ENCODE measurements at places on chromosomes 3 and 15. TPM values are rescaled to one million over a fixed set of nuclear protein-coding genes. Genes with fewer than 3 reads are reported as not detected.

Gene GNL3
- total RNA-seq, result 245 TPM

GRCh38 chr3:42844412-42844713, 31.3 kb downstream of the CYP8B1 start:
- no peak for DNase-seq

DNA sequence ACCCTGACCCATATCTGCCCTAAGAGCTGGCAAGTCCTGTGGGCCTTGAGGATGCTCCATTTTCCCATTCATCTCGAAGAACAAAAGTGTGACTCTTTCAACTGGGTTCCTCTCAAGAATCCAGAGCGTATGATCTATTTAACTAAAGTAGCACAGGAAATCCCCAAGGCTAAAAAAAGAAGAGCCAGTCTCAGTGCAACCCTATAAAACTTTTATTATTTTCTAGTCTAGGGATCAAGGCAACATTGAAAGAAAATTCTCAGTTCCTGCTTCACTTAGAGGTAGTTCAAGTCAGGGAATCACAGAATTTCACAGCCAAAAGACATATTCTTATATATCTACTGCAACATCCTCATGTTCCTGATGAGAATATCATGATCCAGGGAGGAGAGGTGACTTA, 51.6 kb upstream of the GRM7 start:
- DNase-seq, result no peak

DNA sequence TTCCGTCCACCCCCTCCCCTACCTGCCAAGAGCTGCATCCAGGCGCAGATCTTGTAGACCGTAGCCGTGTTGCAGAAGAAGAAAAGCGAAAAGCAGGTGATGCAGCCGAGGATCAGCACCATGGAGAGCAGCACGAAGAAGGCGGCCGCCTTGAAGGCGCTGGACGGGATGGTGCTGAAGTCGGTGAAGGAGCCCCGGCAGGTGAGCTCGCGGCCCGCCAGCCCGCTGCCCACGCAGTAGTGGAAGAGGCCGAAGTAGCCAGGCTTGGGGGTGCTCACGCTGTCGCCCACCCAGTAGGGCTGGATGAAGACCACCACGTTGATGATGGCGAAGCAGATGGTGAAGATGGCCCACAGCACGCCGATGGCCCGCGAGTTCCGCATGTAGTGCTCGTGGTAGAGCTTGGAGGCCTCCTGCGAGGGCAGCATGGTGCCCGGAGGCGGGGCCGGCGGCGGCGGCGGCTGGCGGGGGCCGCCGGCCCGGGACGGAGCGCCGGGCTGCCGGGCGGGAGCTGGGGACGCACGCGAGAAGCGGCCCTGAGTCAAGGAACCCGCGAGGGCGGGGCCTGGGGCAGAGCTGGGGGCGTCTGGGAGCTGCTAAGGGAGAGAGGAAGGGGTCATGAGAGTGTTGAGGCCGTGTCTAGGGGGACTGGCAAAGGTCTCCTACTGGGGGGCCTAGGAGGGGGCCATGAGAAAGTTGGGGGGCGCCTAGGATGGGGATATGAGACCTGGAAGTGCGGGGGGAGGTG, 1.2 kb downstream of the LHFPL4 start:
- peak; percentile 23 for DNase-seq

Data from activated T-helper 1 cell treated with anti-CD3 and anti-CD28 coated beads, Interleukin-12 subunit alpha, Interleukin-12 subunit beta, Interleukin-2, Interleukin-4 antibody, amounts not matched to agents 30 ng/mL and 10 ng/mL and 1 ng/mL, durations not matched to agents 14 hours and 24 hours and 36 hours (primary cell).